Kasumi-1 (cell line): ENCODE measurements at places on chromosomes 2 and 18.

GRCh38 chr2:196356332-196356731 lies 185.0 kb upstream of the STK17B start:
- DNase-seq, result no peak

- DNase-seq, result no peak
Observed at GRCh38 chr2:5188636-5189035, 503.5 kb upstream of the SOX11 start.

DNA sequence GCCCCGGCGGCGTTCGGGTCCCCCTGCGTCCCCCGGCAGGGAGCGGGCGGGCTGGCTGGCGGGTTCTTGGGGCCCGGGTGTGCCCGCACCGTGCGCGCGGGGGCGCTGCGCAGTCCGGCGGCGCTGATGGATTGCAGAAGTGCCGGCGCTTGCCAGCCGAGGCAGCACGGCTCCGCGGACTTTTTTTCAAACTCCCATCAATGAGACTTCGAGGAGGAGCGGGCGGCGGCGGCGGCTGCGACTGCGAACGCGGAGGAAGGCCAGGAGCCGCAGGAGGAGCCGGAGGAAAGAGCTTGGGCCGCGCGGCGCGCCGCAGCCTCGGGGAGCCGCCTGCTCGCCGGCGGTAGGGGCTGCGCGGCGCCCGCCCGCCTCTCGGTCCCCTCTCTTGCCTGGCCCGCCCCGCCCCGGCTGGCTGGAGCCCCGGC lies at the start of gene GLI2:
TSS of gene GLI2 (plus strand) at position 123 of the 425 bp plus-strand sequence. CDS start 61,453 bp downstream, outside the sequence.
- DNase-seq, result peak; percentile 67

DNA sequence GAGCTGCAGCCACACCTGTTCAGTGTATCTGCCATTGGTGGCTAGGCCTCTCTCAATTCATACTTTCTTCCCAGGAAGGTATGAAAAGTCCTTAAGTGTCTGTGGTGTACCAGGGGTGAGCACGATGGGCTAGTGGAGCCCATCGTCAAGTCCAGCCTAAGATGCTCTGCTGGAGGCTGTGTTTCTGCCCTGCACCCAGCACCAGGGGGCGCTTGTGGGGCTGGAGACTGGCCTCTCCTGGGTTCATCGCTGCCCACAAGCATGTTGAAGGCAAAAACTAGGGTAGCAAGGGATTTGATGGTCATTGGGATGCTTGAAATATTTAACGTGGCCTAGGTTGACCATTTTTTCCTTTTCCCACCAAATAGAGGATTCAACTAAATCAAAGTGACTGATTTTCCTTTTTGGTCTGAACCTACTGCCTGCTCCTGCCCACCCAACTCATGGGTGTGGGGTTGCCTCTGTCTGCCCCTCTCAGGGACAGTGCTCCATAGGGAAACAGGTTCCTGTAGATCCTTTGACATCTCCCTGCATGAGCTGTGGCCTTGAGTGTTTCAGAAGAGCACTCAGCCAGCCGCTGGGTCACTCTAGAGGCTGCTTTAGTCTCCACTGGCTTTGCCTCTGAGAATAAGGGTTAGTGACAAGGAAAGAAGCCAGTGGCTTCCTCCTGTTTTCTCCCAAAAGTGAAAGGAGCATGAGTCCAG lies 59.0 kb downstream of the TPGS2 start:
- no peak for DNase-seq

DNA sequence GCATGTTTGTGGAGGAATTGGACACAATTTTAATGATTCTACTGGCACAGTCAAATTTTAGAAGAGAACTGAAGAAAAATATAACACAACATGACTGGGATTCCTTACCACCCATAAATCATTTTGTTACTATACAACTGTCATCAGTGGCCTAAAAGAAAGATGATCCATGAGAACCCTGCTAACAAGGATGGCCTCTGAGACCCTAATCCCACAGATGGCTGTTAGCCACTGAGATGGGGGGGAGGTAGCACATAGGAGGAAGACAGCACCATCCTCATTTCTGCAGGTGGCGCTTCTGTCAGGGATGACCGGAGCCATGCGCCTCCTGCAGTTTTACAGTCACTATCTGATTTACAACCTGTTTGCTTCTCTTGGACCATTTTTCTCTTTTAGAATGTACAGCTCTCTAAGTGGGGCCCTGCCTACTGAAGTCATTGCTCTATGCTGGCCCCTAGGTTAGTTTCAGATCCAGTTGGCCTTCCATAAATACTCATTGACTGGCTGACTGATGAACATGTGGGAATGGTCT lies 279.8 kb downstream of the NAPG start:
- no peak for DNase-seq

- DNase-seq, result no peak
Observed at GRCh38 chr2:2597712-2598111, 266.6 kb upstream of the MYT1L start.

DNA sequence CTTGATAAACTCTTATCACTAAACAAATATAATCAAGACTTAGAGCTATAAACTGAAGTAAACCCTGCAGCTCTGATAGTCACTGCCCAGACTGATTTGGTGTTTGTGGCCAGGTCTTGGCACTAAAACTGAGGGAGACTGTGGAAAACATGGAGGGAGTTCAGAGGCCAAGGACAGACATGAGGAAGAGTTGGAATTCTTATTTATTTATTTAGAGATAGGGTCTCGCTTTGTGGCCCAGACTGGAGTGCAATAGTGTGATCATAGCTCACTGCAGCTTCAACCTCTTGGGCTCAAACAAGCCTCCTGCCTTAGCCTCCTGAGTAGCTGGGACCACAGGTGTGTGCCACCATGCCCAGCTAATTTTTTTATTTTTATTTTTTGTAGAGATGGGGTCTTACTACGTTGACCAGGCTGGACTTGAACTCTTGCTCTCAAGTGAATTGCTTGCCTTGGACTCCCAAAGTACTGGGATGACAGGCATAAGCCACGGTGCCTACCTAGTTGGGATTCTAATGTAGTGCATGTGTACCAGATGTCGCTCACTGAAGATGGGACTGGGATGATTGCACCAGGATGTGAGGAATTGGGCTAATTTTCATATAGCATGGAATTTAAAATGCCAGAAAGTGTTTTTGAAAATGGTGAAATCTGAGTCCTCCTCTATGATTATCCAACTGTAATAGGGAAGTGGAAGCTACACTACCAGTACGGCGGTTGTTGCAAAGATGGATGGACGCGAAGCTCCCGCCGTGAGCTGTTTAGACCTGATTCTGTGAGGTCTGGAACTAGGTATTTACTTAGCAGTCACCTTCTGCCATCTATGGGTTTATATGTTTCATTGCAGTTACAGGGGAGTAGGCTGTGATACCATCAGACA lies 52.7 kb upstream of the CTLA4 start:
- DNase-seq, result peak; percentile 41

- DNase-seq, result no peak
Observed at GRCh38 chr2:176984987-176985386, 227.6 kb upstream of the HNRNPA3 start.

GRCh38 chr2:199836943-199837342 lies 14.0 kb downstream of the FTCDNL1 start:
- DNase-seq, result no peak

- no peak for DNase-seq
Observed at GRCh38 chr2:235639885-235640284, 146.0 kb downstream of the AGAP1 start.

DNA sequence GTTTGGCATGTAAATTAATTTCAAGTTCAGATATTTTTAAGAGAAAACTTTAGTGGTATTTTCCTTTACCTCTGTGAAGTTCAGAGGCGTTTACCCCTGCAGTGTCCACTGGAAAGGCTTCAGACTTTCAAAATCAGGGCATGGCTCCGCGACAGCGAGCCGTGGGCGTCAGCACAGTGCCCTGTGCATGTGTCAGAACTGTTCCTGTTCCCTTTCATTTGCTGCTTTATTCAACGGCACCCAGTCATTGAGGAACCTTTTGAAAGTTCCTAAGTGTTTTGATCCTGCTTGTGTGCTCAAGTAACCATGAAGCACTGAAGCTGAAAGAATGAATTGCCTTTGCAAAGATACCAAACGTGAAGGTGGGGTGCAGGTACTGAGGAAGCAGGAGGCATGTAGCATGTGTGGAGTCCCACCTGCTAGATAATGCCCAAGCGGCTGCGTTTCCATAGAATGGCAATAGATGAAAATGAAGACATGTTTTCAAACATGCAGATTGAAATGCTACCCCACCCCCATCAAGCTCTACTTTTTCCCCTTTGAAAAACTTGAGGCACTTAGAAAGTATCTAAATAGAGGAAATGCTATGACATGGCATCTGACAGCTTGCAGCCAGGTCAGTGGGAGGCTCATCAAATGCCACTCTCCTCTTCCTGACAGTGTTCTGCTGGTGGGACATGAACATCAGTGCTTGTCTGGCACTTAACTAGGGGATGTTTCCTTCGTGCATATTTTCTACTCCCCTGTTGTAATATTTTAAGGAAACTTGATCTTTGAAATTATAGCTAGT lies 148.6 kb downstream of the ZNF236 start:
- DNase-seq, result peak; percentile 7

- DNase-seq, result no peak
Observed at GRCh38 chr18:75206452-75207309, 2.3 kb downstream of the PTGR3 start.

DNA sequence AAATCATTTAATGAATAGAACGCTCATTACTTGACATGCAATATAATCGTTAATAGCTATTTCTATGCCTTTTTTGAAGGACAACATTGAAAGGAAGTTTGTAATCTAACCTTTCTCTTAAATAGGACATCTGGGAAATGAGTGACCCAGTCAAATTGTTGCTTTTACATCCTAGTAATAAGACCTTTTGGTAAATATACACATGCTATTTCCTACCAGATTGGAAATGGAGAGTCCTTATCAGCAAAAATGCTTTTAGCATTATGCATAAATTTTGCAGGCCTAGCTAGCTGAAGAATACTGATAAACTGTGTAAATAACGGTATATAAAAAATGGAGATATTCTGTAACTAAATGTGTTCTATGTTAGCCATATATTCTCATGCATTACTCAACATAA lies 567.3 kb upstream of the DSEL start:
- no peak for DNase-seq

- DNase-seq, result no peak
Observed at GRCh38 chr2:178476477-178476876, 1.9 kb downstream of the FKBP7 start.

DNA sequence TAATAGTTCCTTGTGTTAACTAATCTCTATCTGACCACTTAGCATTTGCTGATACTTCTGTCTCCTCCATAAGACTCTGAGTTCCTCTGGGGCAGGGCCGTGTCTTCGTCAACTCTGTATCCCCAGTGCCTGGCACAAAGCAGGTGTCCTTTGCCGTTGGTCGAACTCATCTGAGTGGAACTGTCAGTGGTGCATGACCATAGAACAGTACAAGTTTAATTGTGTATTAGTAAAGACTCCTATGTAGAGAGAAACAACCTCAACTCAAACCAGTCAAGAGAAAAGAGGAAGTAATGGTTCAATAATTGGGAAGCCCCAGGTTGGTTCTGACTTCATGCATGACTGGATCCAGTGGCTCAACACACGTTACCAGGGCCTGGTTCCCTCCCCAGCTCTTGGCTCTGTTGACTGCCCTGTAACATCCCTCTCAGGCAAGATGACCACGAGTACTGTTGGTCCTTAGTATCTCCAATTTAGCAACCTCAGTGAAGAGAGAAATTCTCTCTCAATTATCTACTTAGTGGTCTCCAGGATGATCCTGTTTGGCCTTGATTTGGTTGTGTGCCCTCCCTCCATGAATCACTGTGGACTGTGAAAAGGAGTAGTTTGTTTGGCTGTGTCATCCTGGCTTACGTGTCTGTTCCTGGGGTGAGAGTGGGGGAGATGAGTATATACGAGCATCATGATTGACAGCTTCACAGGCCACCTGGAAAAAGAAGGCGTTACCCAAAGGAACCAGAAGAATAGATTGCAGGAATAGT lies 58.5 kb upstream of the MSH6 start:
- peak; percentile 26 for DNase-seq

DNA sequence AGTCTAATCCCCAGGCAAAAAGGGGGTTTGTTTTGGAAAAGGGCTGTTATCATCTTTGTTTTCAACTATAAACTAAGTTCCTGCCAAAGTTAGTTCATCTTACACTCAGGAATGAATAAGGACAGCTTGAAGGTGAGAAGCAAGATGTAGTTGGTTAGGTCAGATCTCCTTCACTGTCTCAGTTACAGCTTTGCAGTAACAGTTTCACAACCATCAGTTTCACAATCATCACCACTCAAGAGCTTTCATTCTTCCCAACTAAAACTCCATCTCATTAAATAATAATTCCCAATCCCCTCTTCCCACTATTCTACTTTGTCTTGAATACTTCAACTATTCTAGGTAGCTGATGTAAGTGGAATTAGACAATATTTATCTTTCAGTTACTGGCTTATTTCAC lies 200.9 kb downstream of the NYAP2 start:
- no peak for DNase-seq

DNA sequence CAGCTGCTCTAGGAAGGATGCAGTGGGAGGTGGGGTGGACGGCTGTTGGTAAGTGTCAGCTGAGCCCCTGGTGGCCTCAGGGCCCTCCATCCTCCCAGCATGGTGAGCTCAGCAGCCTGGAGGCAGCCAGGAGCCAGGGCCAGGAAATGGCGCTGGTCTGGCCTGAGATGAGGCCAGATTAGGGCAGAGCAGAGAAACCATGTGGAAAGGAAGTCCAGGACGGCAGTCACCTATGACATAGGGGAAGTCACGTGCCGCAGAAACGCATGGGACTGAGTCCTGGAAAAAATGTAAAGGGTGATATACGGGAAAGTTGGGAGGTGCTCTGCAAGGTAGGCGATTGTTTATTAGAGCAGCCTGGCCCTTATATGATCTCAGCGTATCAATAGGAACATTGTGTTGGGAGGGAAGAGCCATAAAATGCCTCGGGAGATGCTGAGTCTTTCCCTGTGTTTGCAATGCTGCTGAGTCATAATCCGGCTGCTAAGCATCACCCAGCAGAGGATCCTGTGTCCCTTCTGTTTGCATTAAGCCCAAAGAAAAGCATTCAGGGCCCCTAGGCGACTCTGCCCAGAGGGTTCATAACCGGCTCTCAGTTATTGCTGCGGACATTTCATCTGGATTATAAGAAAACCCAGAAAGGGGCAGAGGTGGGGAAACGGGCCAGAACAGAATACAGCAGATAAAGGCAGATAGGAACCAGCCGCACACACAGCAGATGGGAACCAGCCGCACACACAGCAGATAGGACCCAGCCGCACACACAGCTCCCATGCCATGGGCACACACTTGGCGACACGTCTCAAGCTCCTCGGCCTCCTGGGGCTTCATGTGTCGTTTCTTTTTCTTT lies 30.3 kb upstream of the B3GNT7 start:
- DNase-seq, result no peak

DNA sequence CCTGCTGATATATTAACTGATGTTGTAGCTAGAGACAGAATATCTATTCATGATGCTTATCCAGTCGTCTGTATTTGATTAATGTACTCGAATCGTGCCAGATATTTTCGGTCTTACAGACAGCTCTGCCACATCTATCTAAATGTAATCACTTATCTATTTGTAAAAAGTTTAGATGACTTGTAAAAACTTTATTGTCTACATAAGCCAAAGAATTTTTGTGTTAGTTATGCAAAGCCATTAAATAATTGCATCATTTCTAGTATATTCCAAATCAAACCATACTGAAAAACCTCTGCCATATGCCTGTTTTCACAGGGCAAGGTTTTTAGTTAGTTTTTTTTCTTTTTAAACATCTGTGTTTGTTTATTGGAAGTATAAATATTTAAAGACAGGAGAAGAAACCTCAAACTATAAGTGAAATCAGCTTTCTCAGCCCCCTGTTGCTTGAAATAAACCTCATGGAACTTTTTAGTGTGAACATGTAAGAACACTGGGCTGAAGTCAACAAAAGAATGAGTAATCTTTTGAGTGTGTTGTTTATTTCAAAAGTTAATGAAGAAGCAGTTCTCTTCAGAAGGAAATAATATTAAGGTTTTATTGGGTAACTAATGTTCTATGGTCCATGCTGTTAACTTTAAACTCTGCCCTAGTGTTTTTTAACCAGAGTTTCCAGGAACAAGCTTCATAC lies 657.6 kb upstream of the SYT4 start:
- no peak for DNase-seq
